ENCODE measurements at places on chromosomes 11 and 22.
A peak's percentile ranks its signal among the peaks of the same experiment; 100 is the strongest.

GRCh38 chr22:50040717-50041116 is 17.4 kb downstream of the TTLL8 start:
- no peak for DNase-seq

- no peak for DNase-seq
Observed at GRCh38 chr22:50138988-50139387, 31.5 kb upstream of the PANX2 start.

GRCh38 chr11:61004761-61005181 is 33.3 kb downstream of the CD6 start:
- peak; percentile 45 for DNase-seq

DNA sequence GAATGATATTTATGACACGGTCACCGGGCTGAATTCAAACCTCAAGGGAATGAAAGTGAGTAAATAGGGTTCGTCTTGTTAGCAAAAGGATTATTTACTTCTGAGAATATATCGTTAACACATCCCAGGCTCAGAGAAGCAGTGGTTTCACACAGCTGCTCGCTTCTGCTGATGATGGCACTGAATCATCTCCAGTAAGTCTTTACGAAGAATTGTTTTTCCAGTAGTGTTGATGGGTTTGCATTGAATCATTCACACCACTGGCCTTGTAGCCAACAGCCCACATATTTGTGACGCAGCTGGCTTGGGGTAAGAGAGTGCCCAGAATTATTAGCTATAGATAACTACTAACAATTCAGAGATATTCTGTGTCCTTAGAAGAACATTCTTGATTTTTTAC is 236.3 kb downstream of the CADM1 start:
- DNase-seq, result no peak

GRCh38 chr11:133263332-133263731 is 269.0 kb downstream of the OPCML start:
- DNase-seq, result no peak

DNA sequence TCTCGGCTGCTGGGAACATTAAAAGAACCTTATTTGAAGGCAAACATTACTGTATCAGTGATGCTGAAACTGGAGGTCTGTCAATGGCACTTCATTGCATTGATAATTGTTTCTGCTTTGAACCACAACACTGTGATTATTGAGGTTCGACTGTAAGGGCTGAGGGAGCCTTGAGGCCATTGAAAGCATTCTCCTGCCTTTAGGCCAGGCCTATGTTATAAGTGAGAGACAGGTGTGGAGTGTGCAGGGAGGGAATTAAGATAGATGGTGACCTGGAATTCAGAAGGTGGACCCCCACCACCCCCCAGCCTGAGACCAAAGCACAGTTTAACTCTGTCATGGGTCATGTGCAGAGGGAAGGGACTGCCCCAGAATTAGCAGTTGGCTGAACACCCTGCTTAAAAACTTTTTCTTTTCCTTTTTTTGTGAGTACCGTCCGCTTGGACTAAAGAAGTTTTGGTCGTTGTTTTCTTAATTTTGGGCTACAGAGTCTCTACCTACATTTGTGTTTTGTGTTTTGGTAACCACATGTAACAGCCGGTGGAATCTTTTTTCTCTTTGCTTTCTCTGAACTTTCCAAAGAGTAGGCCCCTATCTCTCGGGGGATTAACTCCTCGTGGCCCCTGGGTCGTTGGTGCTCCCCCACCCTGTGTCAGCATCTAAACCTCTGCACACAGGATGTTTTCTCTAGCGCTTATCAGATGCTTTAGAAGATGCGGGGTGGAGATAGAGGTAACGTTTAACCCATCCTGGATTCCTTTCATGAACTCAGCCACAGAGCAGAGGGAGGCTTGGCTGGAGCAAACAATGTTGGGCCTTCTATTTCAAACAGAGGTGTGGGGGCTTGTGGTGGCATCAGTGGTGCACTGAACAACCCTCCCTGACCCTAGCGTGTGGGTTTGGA is 43.7 kb downstream of the ZBTB16 start:
- no peak for DNase-seq

GRCh38 chr11:61538636-61538961 is 30.1 kb downstream of the LRRC10B start:
- no peak for DNase-seq

GRCh38 chr11:88886796-88887195 is 179.0 kb downstream of the GRM5 start:
- peak; percentile 37 for DNase-seq

DNA sequence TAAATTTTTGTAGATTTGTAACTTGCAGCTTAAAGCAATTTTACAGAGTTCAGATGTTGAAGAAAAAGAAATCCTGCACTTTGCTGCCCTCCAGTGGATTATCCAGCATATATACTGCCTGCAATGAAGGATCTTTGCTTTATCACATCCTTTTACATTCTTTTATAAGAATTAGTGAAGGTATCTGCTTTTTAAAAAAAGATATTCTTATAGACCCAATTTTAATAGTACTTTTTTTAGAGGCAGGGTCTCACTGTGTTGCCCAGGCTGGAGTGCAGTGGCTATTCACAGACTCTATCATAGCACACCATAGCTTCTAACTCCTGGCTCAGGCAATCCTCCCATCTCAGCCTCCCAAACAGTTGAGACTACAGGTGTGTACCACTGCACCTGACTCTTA is 60.7 kb downstream of the TTC17 start:
- peak; percentile 73 for DNase-seq

DNA sequence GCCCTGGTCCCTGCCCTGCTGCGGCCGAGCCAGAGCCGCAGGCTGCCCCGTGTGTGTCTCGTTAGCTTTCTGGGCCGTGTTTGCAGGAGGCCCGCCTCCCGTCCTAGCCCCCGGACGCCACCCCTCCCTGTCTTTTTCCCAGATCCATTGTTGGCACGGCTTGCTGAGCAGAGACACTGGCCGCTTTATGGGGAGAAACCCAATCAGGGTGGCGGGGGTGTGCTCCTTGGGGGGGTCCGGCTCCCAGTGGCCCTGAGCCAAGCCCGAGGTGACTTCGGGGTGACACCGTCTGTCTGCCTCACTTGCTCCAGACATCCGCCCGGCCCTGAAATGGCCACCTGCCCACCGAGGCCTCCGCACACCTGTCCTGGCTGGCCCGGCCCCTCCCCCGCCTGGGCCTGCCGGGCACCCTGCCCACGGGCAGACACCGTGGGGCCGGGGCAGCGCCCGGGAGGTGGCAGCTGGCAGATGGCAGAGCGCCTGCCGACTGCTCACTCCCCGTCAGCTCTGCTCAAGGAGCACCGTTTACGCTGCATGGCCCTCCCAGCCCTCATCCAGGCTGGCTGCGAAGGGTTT is 43.1 kb upstream of the PPARA start:
- no peak for DNase-seq

GRCh38 chr11:134665188-134665535 is 253.1 kb upstream of the B3GAT1 start:
- DNase-seq, result no peak

DNA sequence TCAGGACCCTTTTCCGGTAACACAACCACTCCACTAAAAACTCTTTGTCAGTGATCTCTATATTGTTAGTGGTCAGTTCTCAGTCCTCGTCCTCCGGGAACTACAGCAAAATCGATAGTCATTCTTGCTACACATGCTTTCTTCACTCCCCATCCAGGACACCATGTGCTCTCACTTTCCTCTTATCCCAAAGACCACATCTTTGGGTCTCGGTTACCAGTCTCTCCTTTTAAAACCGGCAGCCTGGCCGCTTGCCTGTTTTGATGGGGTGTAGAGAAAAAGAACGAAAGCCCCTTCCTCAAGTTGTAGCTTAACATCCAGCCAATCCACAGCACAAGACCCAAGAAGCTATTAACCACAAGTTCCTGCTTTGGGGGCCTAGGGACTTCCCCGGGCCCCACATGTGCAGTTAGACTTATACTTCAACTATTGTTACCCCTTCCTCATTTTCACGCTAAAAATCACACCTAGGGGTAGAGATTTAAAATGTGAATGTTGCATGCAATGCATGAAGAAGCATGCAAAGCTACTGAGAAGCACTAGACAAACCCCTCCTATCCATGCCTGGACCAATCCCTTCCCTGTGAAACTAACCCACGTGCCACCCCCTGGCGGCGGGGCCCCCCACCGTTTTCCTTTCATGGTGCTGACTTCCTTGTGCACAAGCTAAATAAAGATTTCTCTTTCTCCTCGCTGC is 1.5 kb upstream of the TOLLIP start:
- peak; percentile 43 for DNase-seq

GRCh38 chr11:70468256-70469195 is 70.2 kb downstream of the CTTN start:
- no peak for DNase-seq

Measured in CD4-positive, CD25-positive, alpha-beta regulatory T cell (primary cell).